ENCODE measurements at places on chromosomes 12 and 14. TPM values are rescaled to one million over a fixed set of nuclear protein-coding genes. Genes with fewer than 3 reads are reported as not detected.

OR4M1 gene
- not detected for total RNA-seq

AMN gene
- total RNA-seq: 0.40 TPM

YLPM1 gene
- total RNA-seq: 91.2 TPM

KCNMB4 gene
- total RNA-seq: 13.5 TPM

NUAK1 gene
- 38.6 TPM for total RNA-seq

SPIC gene
- 0.40 TPM for total RNA-seq

SLC4A8 gene
- total RNA-seq: 1.2 TPM

DNA sequence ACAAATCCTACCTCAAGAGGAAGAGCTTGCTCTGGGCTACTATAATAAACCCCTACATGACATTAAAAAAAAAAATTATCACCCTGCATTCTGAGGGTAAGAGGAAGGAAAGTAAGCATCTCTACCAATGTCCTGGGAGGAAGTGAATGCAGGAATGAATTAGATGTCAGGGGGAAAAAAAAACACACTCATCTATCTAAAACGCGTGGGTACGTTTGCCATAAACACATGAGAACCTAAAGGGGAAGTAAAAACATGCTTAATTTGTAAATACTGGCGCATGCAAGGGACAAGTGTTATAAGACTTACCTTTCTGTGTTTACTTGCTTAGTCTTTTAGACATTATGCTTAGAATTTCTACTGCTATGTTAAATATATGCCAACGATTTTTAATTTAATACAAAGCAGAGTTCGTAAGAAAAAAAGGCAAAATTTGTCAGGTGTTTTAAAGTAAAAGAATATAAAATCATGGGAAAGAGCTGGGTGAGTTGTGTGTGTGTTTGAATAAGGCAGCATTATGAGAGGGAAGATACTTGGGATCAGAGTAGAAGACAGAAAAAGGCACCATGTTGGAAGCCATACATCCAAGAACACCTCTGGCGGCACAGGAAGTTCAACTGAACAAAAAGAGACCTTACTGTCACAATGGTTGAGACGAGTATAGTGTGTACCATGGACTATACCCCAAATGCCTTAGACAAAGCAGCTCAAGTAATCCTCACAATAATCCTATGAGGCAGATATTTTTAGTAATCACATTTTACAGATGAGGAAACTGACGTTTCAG lies 1.5 kb downstream of the TMED8 start:
- no peak for DNase-seq

- DNase-seq: no peak
Measured at GRCh38 chr12:119461636-119462214, 127.2 kb downstream of the CCDC60 start.

DNA sequence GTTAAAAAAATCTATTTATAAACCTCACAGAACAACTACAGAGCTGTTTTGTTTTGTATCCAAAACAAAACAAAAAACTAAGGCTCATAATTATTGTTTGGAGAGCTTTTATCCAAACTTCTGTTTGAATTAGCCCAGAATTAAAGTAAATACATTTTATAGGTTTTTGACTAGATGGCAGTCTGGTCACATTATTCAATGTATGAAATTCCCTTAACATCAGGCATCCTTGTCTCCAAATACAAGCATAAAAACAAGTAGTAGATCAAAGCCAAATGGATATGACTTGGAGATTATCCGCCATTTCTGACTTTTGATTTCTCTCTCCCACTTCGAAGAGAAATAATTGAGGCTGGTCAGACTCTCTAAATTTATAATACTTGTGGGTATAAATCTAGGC lies 63.5 kb downstream of the SLC38A1 start:
- DNase-seq: no peak

GRCh38 chr12:1956716-1957115 lies 38.3 kb upstream of the CACNA2D4 start:
- no peak for DNase-seq

- DNase-seq: no peak
Measured at GRCh38 chr12:56517854-56518253, 3.8 kb upstream of the RBMS2 start.

DNA sequence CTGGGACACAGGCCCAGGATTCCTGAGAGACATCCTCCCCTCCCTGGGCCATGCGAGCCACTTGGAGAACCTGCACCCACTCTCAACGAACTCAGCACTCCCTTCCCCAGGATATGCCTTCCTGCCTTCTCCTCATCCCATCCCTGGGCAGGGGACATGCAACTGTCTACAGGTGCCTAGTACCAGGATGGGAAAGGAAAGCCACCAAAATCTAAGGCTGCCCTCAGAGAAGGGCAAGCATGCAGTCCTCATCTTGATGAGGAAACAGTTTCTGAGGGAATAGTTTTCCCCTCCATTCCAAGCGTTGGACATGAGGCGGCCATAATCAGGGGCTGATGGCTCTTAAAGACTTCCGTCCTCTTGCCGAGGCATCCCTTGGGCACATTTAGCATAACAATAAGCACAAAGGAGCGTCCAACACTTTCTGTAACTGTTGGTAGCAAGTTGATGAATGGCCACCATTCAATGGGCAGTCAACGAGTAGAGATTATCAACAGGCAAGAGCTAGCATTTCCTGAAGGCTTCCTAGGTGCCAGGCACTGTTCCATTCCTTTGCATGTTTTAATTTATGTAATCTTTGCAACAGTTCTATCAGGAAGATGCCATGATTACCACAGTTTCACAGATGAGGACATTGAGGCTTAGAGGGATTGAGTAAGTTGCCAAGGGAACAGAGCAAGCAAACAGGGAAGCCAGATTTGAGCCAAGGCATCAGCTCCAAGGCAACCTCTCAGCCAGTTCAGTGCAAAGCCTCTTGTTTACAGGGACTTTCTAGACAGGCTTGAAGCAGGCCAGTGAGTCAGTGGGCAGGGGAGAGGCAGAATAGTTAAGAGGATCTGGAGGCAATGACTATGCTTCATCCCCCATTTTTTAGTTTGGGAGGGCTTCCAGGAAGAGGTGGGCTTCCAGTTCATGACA lies 105.1 kb downstream of the SINHCAF start:
- no peak for DNase-seq

- DNase-seq: no peak
Measured at GRCh38 chr12:107759410-107759809, 1.5 kb downstream of the PRDM4 start.

DNA sequence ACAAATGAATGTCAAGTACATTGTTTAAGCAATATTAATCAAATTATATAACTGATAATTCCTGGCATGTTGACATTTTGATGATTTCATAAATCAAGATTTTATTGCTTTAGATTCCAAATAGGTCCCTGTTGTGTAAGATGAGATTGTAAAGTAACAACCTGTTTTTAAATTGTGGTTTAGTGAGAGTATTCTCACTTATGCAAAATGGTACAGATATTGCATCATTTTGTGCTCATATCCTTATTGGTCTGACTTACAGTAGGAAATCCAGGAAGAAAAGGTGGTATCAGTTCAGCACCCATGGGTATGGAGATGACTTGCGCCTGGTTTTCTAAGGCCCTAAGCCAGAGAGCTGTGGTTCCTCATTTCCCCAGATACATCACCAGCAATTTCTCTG lies 165.5 kb downstream of the KIF21A start:
- DNase-seq: no peak

DNA sequence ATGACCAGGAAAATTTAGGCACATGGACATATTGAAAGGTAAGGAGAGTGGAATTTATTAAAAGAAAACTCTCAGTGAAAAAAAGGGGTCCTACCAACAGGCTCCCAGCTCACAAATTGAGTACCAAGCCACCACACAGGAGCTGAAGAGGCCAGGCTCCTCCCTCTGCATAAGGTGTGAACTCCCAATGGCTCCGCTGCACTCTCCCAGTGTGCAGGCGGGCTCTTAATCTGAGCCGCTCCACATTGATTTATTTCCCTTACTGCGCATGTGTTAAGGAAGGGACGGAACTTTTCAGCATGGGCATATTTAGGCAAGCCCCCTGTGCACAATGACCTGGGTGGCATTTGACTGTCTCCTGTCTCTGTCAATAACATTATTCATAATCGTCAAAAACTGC lies 68.6 kb upstream of the PLEKHG7 start:
- DNase-seq: no peak

DNA sequence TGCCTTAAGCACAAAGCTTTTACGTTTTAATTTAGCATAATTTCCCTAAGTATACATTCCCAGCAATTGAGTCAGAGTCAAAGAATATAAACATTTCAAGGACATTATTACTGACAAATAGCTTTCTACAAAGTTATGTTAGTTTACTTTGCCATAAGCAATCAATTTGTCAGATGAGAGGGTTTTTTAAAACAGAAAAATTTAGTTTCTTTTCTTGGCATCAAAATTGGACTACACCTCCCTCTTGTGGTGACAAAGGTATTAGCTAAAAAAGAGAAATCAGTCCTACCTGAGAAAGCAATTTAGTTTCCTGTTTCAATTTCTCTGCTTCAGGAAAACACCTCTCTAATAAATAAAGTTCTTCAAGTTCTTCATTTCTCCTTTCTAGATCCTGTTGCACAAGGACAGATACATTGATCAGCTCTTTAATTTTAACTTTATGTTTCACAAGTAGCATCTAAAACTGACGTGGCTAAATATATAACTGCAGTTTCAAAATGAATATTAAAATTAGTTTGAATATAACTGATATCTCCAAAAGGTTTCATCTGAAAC lies 39.9 kb downstream of the DNAI7 start:
- no peak for DNase-seq

DNA sequence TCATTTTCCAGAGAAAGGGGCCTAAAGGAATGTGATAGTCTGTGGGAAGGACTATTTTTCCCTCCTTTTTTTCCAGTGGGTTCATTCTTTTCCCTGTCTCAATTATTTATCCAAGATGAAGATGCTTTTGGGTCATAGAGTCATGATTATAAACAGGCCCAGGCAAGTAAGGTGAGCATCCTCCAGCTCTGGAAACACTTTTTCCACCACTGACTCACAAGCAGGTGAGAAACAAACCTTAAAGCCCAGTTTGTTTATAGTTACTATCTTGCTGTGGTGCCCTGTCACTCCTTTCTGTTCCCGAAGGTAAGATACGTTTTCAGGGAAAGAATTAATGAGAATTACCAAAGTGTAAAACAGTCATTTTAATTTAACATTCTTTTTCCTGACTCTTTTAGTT lies 107.7 kb upstream of the IFNG-AS1 start:
- DNase-seq: no peak

GRCh38 chr12:105288311-105288996 lies 42.0 kb upstream of the C12orf75 start:
- DNase-seq: no peak

DNA sequence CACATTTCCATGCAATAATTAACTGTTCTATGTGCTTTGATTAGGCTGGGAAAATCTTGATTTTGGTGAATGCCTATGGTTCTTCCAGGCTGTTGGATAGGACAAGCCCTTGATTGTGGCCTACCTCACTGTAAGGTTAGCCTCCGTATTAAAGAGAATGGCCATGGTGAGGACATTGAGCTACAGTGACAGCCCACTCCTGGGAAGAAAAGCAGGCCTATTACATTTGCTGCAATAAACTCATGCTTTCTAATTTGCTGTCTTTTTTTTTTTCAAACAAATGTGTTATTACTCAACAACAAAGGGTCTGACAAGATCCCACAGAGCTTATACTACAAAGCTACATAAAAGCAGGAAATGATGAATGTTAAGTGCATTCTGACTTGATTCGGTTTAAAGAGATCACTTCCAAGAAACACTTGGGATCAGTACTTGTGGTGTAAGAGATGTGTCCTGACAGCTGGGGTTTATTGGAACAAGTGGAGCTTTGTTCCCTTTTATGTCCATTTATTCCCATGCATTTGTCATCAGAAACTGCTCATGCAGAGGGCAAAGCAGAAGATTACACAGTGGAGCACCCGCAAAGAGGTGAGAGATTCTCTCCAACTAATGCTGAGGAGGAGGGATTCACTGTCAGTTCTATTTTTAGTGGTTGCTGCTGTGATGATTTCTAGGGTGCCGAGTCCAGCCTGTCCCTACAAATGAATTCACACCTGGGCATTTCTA lies 29.1 kb upstream of the KCNK10 start:
- DNase-seq: no peak

DNA sequence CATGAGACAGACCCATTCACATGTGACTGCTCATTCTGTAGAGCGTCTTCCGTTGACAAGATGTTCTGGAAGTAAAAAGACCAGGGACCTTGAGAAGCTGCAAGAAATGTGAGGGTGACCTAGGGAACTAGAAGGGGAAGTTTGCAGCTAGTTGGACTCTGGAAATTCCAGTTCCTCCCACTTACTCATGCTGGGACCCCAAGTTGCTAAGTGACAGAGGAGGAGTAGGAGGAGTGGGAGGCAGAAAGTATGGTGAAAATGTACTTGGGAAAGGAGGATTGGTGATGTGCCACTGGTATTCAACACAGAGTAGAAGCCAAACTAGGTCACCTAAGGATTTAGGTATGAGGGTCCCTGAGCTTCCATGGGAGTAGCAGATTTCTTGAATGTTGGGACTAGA lies 132.4 kb downstream of the KCNA5 start:
- no peak for DNase-seq

- no peak for DNase-seq
Measured at GRCh38 chr12:80041692-80042091, 57.6 kb upstream of the OTOGL start.

DNA sequence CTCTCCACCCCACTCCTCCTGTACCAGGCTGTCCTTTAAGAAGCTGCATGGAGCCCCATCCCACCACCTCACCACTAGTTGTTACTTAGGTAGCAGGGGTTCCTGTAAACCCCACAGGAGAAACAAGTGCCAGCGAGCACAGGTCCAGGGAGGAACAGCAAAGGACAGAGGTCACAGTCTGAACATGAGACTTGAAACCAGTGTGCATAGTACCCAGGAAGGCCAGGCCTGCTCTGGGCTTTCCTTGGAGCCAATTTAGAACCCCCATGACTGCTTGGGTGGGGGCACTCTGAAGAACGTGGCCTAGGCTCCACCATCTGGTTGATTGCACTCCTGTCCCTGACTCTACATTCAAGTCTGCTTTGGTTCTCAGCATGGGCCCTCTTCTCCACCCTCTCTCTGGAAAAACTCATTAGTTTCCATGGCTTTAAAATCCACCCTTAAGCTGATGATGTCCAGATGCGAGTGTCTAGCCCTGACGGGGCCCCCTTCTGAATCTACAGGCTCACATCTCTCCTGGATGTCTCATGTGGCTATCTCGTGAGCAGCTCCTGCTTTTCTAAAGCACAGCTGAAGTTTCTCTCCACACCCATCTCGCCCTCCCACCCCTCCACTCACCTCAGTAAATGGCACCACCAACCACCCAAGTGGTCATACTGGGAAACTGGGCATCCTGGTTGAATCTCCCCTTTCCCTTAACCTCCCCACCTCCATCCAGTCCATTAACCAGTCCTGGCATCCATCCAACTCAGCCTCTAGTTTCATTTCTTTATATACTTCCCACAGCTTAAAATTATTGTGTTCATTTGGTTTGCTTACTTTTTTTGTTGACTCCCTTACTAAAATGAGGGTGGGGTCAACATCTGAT lies 8.4 kb downstream of the KRT3 start:
- no peak for DNase-seq

DNA sequence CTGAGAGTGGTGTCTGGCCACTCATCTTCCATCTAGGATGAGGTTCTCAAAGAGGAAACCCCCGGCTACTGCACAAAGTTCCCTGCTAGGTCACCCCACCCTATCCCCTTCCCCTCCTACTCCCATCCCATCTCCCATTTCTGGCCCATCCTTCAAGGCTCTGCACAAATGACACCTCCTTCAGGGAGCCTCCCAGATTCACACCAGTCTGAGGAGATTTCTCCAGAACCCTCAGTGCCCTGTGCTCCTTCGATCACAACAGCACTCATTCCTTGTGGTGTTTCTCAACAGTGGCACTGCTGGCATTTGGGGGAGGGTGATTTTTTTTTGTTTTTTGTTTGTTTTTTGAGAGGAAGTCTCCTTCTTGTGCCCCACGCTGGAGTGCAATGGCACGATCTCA lies 2.9 kb downstream of the CAMKK2 start:
- DNase-seq: no peak
